ENCODE measurements at places on chromosomes 1 and 21. TPM values are rescaled to one million over a fixed set of nuclear protein-coding genes. Genes with fewer than 3 reads are reported as not detected.

PRPF38A gene
- 17.7 TPM for total RNA-seq

DNA sequence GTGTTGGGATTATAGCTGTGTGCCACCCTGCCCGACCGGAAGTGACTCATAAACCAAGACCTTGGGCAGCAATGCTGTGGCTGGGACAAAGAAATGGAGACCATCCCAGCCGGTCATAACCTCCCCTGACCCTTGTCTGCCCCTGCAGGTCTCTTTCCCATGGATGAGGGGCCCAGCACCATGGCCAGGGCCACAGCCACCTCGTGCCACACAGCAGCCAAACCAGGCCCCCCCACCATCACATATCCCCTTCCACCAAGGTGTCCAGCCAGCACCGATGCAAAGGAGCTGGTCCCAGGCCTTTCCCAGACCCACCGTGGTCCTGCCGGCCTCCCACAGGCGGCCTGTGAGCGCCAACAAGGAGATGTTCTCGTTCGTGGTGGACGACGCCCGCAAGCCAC, 42.2 kb downstream of the FHAD1 start:
- no peak for DNase-seq
- H3K27ac ChIP-seq, result no peak overlapping the region
- no peaks in the 10 kb centered on the region for H3K27me3 ChIP-seq
- no peak overlapping the region for H3K4me3 ChIP-seq

TMEM50B gene
- 42.5 TPM for total RNA-seq

SPRR2B gene
- not detected for total RNA-seq

FOXJ3 gene
- 59.9 TPM for total RNA-seq

Measured in vagina (tissue), 2 donors.